Cortex of kidney (tissue), 1 donor: ENCODE measurements at places on chromosomes 12 and 14.

DNA sequence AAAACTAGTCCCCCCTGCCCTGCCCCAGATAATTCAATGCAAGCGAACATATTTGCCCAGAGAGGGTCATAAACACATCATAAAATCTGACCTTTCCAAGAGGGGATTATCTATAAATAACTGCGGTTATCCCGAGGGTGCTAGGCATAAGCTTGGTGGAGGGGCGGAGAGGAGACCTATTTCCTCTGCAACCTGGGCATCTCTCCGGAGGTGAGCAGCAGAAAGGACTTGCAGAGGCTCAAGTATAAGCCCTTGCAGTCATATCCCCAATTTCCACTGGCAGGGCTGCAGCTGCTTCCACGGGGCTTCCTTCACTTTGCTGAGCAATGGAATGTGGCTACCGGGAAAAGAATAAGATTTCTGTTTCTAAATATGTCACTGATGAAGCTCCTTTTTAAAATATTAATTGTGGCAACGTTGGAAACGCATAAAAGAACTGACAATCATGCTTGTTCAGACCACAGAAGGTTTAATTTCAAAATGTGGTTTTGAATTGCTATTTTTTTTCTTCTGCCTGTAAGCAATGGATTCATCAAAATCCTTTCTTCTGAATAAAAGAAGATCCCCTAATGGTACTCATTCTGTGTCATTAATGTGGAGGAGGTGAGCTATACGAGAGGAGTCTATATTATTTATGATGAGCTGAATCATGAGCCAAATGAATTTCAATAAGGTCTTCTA lies 268.9 kb upstream of the ATP2B1 start:
- no peak for DNase-seq

- no peak for DNase-seq
Measured at GRCh38 chr14:105881021-105881930, 354.9 kb downstream of the TMEM121 start.

DNA sequence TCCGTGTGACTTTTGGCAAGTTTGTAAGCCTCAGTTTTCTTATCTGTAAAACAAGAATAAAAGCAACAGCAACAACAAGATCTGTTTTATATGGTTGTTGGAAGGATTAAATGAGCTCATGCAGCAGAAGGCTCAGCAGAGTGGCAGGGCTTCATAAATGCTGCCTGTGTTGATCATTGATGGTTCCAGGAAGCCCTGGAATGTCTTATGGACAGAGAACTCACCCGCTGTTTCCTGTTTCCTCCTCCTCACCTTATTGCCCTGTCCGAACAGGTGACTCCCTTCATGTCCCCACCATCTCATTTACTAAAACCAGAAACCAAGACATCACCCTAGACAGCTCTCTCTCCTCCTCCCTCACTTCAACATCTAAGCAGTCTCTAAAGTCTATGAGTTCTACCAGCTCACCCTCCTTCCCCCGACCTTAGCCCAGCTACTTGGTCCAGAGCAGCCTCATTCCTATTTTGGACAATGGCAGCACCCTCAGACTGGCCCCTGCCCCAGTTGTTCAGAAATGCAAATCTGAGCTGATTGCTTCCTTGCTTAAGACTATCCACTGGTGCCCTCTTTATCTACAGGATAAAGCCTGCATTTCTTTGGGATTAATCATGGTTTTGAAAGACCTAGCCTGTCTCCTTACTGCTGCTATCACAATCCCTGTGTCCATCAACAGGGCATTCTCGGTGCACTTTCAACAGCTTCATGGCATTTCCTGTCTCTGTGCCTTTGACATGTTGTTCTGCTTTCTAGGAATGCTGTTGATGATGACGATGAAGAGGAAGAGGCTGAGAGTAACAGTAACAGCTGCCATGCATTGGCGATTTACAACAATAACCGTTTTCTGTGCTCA lies 21.4 kb upstream of the GSG1 start:
- DNase-seq = no peak

DNA sequence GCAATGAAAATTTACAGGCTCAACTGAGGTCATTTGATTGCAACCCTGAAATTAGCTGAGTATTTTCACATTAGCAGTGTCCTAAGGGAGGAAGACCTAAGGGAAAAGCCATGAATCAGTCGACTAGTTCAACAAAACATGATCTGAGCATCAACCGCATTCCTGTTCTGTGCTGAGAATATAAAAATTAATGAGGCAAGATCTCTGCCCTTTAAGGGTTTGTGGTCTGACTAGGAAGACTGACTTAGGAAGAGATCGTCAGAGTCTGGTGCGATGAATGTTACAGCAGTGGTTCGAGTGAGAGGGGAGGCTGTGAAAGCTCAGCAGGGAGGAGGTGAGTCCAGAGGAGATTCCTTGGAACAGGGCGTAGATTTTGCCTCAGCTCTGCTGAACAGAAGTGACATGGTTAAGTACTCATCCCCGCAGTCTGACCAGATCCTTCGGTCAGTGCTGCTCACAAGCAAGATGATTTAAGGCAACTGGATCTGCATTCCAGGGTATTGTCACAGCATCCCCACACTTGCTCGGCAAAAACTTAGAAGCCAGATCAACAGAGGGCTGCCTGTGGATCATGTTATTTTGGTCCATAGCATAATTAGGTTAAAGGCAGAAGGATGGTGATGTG lies 49.6 kb downstream of the BMAL2 start:
- DNase-seq = no peak

DNA sequence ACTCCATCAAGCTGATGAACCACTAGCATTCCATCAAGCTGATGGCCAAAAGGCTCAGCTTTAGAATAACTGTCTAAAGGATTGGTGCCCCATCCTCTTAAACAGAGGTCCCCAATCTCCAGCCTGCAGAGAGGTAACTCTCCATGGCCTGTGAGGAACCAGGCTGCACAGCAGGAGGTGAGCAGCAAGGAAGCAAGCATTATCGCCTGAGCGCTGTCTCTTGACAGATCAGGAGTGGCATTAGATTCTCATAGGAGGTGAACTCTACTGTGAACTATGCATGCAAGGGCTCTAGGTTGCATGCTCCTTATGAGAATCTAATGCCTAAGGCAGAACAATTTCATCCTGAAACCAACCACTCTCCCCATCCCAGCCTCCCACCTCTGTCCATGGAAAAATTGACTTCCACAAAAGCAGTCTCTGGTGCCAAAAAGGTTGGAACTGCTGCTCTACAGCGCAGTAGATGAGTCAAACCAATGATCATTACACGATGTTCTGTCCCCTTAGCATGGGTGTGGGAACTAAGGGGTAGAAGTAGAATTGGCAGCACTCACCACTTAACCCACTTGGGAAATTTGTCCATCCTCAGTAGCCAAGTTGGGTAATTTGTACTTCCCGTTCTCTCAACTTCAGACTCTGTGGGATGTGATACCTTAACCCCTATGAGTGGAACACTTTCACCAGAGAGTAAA lies 66.9 kb downstream of the ANKS1B start:
- no peak for DNase-seq

DNA sequence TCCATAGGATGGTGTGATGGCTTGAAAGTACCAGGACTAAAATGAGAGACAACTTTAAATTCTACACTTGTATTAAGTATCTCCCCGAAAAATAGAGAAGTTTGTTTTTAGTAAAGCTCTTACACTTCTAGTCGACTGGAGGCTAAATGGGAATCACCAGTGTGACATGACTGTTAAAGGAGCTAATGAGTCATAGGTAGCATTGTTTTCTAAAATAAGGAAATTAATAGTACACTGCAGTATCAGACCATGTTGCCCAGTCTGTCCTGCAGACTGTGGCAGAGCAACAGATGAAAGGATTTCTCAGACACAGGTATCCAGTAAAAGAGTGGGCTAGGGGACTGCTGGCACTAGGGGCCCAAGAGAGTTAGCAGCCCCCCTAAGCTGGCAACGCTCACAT lies 140.1 kb downstream of the TMEM117 start:
- DNase-seq = no peak

GRCh38 chr14:75158843-75159614 lies 17.4 kb downstream of the TMED10 start:
- no peak for DNase-seq

GRCh38 chr12:124463341-124463921 lies 104.0 kb downstream of the NCOR2 start:
- DNase-seq = no peak

- no peak for DNase-seq
Measured at GRCh38 chr12:59650588-59651228, 54.9 kb downstream of the SLC16A7 start.

- DNase-seq = no peak
Measured at GRCh38 chr12:131151558-131152345, 198.0 kb downstream of the ADGRD1 start.

- DNase-seq = no peak
Measured at GRCh38 chr14:63231766-63232165, 27.5 kb downstream of the RHOJ start.

- no peak for DNase-seq
Measured at GRCh38 chr12:43648636-43649035, 96.6 kb upstream of the ADAMTS20 start.

GRCh38 chr12:43337571-43338444 lies 214.2 kb downstream of the ADAMTS20 start:
- no peak for DNase-seq

DNA sequence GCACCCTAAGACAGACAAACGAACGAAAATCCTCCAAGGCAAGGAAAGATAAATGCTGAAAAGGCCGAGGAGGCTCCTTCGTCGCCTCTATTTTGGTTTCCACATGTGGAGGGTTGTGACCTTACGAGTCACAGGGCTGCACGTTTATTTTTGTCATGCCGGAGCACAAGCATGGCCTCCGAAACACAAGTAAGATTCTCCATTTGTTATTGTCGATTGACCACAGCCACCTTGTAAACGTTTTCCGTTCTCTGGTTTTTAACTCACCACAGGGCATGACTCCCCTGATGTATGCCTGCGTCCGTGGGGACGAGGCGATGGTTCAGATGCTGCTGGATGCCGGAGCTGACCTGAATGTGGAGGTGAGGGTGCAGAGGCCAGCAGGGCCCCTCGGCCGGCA lies 73.1 kb upstream of the PWP1 start:
- no peak for DNase-seq

DNA sequence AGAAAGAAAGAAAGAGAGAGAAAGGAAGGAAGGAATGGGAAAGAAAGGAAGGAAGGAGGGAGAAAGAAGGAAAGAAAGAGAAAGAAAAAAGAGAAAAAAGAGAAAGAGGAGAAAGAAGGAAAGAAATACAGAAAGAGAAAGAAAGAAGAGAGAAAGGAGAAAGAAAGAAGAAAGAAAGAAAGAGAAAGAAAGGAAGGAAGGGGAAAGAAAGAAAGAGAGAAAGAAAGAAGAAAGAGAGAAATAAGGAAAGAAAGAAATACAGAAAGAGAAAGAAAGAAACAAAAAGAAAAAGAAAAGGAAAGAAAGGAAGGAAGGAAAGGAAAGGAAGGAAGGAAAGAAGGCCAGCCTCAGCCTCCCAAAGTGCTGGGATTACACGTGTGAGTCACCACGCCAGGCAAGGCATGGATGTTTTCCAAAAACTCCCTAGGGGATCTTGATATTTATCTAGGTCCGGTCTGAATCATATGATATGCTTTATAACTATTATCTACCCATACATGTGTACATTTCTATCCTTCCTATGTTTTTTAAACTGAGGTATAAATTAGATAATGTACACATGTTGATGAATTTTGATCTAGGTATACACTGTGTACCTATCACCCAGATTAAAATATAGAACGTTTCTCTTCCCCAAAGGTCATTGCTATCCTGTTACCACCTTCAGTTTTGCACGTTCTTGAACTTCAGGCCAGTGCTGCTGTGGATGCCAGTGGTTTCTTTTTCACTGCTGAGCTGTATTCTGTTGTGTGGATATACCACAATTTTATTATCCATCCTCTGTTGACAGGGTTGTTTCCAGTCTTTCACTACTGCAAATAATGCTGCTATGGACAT lies 177.9 kb downstream of the RBM19 start:
- no peak for DNase-seq

GRCh38 chr14:68794130-68794850 lies 1.4 kb upstream of the ZFP36L1 start:
- DNase-seq = no peak

DNA sequence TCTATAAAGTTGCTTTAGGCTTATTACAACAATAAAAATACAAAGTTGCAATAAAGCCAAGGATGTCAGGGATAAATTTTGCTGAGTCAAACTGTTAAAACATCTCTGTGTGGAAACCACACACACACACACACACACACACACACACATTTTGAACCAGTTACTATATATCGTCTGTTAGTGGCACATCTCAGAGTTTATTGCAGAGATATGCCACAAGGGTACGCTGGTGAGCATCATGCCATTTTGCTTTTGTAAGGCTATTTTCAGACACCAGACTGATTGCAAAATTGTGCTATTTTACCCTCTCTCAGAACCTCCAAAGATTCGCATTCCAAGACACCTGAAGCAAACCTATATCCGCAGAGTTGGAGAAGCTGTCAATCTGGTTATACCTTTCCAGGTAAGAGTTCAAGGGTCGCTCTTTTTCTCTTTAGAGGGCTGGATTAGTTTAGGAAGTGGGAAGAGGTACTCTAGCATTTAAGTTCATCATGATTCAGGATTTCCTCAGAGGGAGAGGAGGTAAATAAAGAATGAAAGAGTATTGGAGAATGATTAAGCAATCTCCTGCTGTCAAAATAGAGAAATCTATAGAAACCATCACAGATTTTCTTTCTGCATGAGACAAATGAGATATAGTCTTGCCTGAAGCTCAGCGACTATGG lies 27.3 kb upstream of the CHPT1 start:
- DNase-seq = no peak

GRCh38 chr14:51449681-51450080 lies 202.0 kb upstream of the FRMD6 start:
- DNase-seq = no peak

- no peak for DNase-seq
Measured at GRCh38 chr12:59580050-59580449, 15.8 kb upstream of the SLC16A7 start.

DNA sequence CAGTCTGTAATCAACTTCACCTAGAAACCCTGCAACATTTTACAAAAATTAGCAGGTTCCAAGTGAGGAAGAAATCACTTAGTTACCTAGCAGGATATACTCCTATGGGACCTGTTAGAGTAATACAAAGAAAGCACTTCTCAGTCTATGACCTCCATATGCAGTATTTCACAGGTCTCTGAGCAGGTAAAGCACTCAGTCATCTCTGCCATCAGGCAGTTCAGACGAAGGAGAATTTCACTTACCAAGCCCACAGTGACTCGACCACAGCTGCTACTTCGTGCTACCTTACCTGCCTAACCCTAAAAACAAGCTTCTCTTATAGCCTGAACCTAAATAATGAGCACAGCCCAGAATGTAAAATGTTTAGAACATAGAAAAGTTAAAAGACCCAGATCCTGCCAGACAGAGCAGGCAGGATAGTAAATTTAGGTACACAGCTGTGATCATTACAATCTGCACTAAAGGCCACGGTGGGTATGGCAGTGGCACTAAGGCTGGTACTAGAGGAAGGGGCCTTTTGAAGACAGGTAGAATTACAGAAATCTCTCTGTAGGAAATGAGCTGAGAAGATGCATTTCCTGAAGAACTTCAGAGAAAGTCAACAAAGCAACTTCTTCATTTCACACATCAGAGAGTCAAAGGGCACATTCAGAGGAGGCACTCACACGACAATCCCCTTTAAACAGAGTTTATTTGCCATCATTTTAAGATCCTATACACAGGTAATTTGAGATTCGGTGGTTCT lies 35.7 kb downstream of the DCAF5 start:
- DNase-seq = no peak
